Stimulated activated CD4-positive, alpha-beta T cell treated with anti-CD3 and anti-CD28 coated beads, Interleukin-4, amount 100 ng/mL, for 24 hours (primary cell): ENCODE measurements at places on chromosomes 16 and 17.

DNA sequence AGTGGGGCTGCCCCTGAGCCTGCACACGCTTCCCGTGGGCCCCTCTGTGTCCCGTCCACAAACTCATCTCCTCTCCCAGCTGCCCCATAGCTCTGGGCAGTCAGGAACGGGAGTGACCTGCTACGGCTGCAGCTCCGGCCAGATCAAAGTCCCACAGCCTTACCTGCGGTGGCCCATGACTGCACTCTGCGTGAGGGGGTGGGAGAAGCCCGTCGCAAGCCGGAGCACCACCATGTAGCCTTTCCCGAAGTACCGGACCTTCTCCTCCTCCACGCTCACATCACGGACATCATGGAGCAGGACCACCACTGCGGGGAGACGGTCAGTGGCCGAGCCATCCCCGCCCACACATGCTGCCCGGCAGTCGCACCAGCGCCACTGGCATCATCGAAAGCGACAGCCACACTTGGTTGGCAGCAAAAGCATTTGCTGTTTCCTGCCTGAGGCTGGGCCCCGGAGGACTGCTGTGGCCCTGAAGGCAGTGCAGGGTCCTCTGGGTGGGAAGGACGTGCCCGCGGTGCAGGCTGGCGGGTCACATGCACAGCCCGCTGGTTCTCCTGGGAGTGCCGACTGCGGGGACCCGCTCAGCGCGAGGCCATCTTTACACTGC is 6.2 kb downstream of the CYBC1 start:
- no peak for DNase-seq

- DNase-seq: peak; percentile 40
Measured at GRCh38 chr16:87344931-87345631, 27.9 kb upstream of the C16orf95 start.

DNA sequence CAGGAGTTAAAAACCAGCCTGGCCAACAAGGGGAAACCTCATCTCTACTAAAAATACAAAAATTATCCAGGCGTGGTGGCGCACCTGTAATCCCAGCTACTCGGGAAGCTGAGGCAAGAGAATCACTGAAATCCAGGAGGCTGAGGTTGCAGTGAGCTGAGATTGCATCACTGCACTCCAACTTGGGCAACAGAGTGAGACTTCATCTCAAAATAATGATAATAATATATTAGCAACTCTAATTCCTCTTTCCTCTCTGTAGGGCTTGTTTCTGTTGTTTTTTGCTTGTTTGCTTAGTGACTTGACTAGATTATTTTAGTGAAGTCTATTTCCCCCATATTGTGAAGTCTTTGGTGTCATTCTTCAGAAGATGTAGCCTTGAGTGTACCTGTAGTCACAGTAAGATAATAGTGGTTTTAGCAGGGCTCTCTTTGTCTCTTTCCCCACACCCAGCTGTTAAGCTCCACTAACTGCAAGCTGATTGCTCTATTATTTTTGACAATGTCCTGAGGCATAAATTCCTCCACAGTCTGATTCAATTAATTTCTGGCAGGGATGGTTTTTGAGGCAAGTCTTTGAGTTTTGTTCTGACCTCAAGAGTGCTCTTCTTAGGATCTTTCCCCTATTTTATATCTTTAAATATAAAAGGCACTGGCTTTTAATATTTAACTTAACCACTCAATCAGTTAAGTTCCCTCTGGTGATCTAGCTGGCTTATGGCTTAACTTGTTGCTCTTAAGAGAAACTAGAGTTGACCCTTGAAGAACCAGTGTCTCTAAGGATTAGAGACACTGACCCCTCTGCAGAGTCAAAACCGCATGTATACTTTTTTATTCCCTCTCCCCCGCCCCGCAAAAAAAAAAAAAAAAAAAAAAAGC is 18.6 kb upstream of the TNFSF12 start:
- no peak for DNase-seq

- peak; percentile 44 for DNase-seq
Measured at GRCh38 chr17:8126491-8127066, 2.7 kb upstream of the HES7 start.

- DNase-seq: no peak
Measured at GRCh38 chr16:518858-519257, 8.7 kb upstream of the CAPN15 start.

- no peak for DNase-seq
Measured at GRCh38 chr16:70692130-70692872, 6.4 kb upstream of the MTSS2 start.

DNA sequence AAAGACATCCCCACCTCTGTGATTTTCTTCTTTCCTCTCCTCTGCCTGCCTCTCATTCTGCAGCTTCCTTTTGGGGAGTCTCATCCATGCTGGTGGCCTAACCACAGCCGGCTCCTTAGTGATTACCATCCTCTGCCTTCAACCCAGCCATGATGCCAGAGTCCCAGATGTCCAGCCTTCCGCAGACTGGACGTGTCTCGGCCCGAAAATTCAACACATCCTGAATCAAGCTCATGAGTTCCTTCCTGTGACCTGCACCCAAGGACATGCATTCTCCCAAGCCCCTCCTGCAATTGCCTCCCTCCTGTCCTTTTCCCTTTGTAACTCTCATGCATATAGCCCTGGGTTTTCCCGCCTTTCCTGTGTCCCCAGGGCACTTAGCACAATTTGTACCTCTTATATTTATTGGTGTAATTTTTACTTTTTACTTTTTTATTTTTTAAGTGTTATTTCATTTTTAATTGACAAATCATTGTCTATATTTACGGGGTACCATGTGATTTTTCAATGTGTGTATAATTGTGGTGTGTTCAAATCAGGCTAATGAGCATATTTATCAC is 1.2 kb upstream of the SLC13A5 start:
- DNase-seq: no peak

DNA sequence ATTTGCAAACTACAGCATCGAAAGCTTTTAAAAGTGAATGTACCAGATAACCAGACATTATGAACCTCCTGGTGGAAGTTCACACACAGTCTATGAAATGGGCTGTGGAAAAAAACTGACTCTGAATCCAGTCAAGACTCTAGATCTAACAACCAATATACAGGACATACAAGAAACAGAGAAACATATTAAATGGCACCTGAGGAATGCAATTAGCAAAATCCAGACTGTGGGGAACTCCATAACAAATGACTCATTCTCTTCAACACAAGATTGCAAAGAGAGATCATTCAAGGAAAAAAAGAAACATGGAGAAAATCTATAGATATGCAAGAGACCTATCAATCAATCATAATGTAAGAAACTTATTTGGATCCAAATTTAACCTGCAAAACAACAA is 119.0 kb downstream of the MYO1D start:
- DNase-seq: no peak

GRCh38 chr16:19147126-19147525 is 20.9 kb upstream of the SYT17 start:
- DNase-seq: no peak
